Caco-2 (cell line): ENCODE measurements at places on chromosomes 2 and 18.

DNA sequence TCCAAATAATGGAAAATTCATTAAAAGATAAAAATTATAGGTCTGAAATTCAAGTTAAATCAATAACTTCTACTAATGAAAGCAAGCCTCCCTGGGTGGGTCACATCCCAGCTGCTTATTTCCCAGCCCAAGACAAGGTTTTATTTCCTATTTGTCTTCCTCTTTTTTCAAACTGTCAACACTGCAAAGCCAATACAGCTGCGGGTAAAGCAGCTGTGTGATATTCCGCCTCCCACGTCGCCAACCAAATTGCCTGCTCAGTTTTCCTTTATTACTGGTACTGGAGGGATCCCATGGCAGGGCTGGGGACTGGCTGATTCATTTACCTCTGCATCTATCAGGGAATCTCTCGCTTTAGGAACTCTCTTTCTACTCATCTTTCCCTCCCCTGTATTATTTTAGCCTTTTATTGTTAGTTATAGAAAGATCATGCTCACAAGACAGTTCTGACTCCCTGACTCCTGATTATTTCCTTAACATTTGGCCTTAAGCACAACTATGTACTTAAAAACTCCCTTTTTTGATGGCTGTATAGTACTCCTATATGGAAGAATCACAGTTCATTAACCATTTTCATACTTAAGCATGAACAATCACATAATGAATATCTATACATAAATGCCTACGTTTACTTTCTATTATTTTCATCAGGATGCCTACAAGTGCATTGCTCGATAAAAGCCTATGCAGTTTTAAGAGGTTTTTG, 253.1 kb downstream of the CDCA7 start:
- DNase-seq: no peak

DNA sequence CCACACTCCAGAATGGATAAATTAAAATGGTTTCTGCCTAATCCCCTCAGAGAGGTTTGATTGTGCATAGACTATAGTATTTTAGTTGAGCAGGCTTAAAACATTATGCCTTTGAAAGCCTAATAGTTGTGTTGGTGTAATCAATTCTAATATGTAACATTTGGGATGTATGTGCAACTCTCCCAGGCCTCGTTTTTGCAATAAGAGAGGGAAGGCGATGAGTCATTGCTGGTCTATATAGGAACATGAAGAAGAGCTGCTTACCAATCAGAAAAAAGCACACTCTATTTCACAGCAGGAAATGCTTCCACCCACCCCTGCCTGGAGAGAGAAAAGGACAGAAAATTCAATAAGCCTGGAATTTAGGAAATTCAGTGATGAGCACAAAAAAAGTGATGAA, 1424.0 kb upstream of the PIK3C3 start:
- no peak for DNase-seq

DNA sequence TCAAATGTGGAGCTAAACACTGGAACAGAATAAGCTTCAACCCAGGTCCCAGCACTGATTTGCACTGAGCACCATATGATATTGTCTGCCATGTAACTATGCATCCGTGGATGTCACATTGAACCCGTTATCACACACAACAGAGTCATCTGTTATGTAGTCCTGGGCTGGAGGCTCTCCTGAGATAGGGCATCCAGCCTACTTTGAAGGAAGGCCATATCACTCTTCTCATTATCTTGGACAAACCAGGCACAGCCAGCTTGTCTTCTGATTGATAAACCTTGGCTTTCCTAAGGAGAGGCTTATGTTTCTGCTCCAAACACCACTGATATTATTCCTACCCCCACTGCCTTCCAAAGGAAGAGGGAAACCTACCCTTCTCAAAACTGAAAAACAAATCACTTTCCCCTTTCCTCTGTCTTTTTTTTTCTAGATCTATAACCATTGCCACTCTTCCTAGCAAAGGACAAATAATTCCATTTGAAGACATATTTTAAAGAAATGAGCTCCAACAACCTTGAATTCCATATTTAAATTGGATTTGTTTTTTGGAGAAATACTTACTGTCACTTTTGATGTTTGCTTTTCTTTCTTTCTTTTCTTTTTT, 16.4 kb downstream of the RSAD2 start:
- DNase-seq: no peak

GRCh38 chr2:61952288-61952687, 46.8 kb downstream of the COMMD1 start:
- no peak for DNase-seq

- DNase-seq: no peak
Observed at GRCh38 chr2:122139739-122140420, 384.4 kb downstream of the TSN start.

GRCh38 chr18:78733762-78734613, 245.6 kb upstream of the SALL3 start:
- no peak for DNase-seq

GRCh38 chr2:6854416-6854815, 11.3 kb downstream of the CMPK2 start:
- no peak for DNase-seq

DNA sequence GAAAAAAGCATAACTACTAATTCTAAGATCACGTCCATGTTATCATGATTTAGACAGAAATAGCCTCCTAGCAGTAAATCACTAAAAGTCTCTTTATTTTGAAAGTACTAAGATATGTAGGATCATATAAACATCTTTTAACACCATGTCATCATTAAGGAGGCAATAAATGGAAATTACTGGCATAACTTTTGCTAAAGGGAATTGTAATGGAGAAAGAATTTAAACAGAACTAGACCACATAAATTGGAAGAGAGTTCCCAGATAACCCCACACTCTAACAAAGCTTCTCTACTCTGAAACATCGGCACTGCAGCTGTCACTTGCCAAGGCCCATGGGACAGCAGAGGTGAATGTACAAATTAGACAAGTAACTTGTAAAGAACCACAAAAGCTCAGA, 29.5 kb downstream of the STK39 start:
- no peak for DNase-seq

- DNase-seq: no peak
Observed at GRCh38 chr2:236177604-236177966, 9.4 kb upstream of the GBX2 start.

DNA sequence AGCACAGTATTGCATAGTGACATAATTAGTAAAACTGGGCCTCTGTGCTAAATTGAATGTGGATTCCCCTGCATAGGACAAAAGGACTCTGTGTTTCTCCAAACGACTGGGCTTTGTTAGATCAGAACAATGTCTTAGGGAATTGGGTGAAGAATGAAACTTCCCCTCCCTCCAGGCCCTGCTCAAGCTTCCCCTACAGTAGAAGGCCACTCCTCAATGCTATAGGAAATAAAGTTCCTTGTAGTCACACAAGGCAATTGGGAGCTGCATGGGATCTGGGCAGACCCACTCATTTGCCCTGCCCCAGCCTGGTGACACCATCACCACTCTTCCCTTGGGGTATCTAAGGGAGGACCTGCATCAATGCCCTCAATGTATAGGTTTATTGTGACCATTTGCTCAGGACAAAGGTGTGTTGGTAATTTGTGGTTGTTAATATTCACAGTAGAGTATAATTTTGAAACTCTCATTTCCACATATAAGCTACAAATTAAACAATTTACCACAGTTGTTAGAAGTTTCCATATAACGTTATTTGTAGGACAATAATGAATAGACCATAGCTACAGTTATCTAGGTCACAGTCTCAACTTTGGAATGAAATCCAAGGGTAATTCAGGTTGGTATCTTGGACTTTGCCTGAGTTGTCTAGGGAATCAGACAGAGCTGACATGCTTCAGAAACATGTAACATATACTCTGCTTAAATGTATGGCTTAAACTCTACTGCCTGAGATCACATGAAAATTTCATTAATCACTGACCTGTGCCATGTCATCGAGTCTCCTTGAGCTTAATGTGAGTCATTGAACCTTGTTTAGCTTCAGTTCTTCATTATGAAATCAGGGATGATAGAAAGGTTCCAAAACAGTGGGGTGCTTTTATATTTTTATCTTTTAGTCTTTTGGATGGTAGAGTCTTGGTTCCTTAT, 64.8 kb upstream of the DARS1 start:
- DNase-seq: no peak

DNA sequence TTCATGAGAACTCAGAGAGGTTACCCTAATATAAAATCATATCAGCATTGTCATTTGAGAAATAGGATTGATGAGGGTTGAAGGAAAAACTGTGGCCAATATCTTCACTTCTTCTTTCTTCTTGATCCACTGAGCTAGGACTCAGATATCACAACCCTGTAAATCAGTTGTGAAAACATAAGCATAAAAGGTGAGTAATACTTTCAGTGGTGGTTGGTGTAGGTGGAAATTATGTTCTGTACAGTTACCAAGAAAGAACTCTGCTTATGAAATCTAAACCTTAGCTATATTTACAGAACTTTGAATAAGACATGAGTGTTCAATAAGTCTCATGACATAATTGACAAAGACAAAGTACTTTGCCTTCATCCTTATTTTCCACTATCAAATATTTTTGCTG, 56.3 kb downstream of the PAX3 start:
- DNase-seq: no peak

DNA sequence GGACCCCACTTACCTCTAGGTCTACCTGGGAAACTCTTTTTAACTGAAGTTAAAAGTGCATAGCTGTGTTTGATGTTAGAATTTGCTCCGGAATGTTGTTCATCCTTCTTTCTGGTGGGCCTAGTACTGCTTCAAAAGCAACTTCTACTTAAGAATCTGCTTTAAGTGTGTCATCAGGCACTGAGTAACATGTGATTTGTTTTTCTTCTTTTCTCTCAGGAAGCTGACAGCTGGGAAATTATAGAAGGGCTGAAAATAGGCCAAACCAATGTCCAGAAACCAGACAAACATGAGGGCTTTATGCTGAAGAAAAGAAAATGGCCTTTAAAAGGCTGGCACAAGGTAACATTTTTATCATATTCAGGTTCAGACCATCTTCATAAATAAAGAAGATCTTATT, 122.9 kb downstream of the PRKRA start:
- no peak for DNase-seq

- no peak for DNase-seq
Observed at GRCh38 chr2:82320296-82320695, 2015.7 kb upstream of the LRRTM1 start.

- no peak for DNase-seq
Observed at GRCh38 chr2:37740164-37740739, 68.8 kb upstream of the CDC42EP3 start.

GRCh38 chr2:216657086-216657855, 24.1 kb downstream of the IGFBP2 start:
- DNase-seq: no peak

DNA sequence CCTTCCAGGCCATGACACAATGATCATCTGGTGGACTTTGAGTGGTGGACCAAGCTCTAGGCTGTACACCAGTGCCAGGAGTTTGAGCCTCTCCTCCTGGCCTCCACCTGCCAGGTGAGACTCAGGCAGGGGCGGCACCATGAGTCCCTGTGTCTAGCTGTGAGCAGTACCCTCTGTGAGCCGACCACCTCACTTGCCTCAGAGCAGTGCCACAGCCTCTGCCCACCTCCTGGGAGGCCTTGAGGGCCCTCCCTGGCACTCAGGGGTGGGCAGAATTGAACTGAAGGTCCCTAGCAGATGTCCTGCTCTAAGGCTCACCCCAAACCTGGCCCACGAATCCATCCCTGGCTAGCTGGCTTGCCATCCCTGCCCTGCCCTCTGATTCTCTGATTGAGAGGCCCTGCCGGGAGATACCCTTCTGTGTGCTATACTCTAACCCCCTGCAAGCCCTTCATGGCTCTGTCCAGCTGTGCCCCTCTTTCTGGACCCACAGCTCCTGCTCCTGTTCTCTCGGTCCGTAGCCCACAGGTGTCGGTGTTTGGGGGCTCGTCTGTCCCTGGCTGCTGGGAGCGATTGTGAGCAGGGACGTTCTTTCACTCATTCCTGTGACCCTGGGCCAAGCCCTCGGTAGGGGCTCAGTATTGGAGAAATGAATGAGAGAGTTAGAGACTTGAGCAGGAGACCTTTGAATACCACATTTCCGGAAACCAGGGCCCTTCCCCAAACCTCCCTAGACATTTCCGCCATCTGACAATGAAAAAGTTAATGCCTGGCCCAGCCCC, 70.0 kb downstream of the INHBB start:
- DNase-seq: no peak

GRCh38 chr2:240962300-240963064, 35.9 kb upstream of the SNED1 start:
- no peak for DNase-seq

DNA sequence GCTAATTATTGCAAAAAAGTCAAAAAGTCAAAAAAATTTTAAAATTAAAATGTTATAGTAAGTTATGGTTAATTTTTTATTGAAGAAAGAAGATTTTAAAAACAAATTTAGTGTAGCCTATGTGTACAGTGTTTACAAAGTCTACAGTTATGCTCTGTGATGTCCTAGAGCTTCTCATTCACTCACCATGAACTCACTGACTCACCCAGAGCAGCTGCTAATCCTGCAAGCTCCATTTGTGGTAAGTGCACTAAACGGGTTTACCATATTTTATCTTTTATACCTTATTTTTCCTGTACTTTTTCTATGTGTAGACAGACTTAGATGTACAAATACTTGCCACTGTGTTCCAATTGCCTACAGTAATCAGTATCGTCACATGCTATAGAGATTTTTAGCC, 788.2 kb downstream of the DSC3 start:
- no peak for DNase-seq

DNA sequence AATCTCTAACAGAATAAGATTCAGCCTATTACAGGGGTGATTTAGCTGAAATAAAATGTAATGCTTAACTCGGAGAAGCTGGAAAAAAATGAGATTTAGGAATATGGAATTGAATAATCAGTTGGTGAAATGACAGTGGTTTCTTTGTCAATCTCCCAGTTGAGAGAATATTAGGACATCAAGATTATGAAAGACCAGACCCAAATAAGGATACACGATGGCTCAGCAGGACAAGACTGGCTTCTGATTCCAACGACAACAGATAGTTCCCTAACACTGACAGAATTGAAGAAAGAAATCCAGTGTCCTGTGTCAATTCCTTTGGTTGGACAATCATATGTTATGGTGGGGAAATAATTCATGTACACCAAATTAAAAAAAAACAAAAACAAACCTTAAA, 55.8 kb downstream of the HRH4 start:
- DNase-seq: no peak

- DNase-seq: no peak
Observed at GRCh38 chr2:43055086-43055912, 171.1 kb downstream of the ZFP36L2 start.

DNA sequence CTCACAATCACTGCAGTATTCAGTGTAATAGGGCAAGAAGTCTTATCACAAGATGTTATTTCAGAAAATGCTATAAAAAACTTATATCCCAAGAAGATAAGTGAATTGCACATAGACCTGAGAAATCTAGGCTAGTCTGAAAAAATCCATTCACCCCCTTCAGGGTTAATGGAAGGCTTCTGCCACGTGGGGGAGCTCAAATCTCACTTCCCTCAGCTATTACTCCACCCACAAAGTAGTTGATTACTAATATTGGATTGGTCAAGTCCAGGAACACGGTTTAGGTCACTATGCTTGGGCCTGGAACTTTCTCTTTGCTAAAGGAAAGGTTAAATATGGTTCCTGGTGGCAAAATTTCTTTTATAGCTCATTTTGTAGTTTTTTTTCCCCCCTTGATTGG, 51.2 kb upstream of the ADAM23 start:
- peak; percentile 68 for DNase-seq

- no peak for DNase-seq
Observed at GRCh38 chr2:134146620-134147019, 107.3 kb upstream of the MGAT5 start.
